ENCODE measurements at places on chromosomes 5 and 9.
A peak's percentile ranks its signal among the peaks of the same experiment; 100 is the strongest.

- no peak for DNase-seq
These were observed 19.6 kb downstream of the ETF1 start for GRCh38 chr5:138523406-138523805.

GRCh38 chr9:132846918-132847515 lies 31.1 kb downstream of the AK8 start:
- no peak for DNase-seq

GRCh38 chr5:134979416-134979815 lies 11.7 kb downstream of the CATSPER3 start:
- no peak for DNase-seq

DNA sequence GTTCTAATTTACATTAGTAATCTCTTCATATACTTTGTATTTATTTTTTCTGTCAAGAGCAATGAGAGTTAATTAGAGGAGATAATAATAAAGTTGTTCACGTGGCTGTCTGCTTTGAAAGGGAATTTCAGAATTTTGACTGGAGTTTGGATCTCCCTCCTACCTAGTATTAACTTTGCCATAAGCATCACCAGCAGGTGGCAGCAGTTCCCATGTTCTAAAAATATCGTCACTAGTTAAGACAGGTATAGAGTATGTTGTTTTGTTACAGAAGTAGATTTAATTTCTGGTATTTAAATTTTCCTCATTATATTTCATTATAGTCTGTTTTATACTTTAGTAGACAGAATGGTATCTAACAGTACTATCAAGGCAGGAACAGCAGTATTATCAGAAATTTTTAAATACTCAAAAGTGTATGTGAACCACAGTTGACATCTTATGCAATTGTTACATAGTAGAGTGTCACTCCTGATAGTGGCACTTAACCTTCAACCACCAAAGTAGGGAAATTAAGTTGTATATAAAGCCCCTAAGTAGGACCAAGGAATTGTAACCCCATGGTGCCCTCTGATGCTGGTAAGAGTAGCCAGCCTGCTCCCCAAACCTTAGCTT lies 20.4 kb downstream of the GNPDA1 start:
- DNase-seq, result peak; percentile 72

DNA sequence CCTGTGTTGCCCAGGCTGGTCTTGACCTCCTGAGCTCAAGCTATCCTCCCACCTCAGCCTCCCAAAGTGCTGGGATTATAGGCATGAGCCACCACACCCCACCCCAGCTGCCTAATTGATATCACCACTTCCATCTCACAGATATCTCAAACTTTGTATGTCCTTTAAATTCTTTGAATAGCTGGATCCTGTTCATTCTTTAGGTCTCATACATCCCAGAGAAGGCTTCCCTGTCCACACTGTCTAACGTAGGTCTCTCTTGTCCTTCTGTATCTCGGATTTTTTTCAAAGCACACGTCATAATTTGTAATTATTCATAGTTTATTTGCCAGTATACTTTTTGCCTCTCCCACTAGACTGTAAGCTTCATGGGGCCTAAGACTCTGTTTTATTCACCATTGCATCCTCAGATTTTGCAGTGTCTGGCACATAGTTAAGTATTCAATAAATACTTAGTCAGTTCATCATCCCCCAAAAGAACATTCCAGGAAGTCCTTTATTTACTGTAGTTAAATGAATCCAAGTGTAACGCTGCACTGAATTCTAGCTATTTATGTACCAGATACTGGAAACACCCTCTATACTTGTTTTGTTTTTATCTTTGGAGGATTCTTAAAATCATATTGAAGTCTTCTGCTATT lies 10.5 kb downstream of the ARSK start:
- DNase-seq, result no peak

- no peak for DNase-seq
These were observed 86.5 kb upstream of the FSTL4 start for GRCh38 chr5:133698646-133699526.

DNA sequence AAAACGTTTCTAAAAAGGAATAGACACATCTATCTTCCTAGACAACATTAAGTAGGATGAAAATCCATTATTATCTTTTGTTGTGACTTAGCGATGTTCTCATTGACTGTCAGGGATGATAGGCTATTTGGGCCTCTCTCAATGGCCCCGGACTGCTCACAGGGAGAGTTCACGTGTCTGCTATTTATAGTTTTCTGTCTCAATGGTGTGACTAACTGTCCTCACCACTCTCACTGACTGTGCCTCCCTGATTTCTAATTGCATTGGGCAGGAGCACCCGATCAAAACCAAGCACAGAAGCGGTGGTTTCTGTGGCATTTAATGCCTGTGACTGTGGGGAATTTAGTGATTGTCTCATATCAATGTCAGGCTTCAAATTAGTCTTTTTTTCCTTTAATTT lies 286.7 kb upstream of the KLF9 start:
- no peak for DNase-seq

DNA sequence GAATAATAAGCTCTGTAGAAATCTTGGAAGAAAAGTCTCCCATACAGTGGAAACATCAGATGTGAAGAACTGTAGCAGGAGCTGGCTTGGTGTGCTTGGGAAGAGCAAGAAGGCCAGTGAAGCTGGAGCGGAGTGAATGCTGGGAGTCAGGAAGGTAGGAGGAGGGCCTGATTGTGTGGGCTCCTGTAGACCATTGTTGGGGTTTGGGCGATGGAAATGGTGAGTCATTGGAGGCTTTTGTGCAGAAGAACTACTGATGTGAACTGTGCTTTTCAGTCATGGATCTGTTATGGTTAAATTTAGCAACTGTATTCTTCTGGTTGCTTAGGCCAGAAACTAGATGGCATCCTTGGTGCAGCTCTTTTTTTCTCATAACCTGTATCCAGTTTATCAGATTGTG lies 2.3 kb downstream of the ICE1 start:
- no peak for DNase-seq

DNA sequence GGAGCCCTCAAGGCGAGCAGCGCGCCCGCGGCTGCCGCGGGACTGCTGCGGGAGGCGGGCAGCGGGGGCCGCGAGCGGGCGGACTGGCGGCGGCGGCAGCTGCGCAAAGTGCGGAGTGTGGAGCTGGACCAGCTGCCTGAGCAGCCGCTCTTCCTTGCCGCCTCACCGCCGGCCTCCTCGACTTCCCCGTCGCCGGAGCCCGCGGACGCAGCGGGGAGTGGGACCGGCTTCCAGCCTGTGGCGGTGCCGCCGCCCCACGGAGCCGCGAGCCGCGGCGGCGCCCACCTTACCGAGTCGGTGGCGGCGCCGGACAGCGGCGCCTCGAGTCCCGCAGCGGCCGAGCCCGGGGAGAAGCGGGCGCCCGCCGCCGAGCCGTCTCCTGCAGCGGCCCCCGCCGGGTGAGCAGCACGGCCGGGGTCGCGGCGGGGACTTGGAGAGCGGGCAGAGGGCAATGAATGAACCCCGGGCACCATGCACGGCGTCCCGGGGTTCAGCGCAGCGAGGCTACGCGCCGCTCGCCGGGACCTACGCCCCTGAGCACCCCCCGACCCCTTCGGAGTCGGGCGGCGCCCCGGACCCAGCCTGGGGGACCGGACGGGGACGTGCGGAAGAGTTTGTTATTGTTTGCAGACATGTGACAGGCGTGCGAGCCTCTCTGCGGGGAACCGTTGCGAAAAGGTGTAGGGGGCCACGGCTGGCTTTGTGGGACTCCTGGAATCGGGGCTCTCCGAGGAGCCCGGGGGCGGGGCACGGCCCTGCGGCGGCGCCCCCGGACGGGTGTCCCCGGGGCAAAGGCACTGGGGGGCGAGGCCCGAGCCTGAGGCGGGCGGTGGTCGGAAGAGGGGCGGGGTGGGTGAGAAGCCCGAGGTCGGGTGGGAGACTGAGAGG lies 553 bp downstream of the MAP3K1 start:
- DNase-seq, result peak; percentile 25

- no peak for DNase-seq
These were observed 34.3 kb upstream of the RPS23 start for GRCh38 chr5:82312373-82312856.

DNA sequence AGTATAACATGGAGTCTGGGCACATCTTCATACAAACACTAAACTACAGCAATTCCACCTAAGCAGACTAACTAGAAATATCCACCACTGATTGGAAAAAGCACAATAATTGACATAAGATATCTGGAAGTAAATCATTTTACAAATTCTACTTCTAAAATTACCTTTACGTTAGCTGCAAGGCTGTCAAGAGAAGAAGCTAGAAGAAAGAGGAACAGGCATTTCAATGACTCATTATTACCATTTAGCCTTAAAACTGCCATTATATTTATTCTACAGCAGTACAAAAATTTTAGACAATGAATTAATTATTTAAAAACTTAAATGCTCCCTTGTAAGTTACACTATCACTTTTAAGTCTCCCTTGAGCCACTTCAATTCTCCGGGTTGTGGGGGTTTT lies 43.4 kb upstream of the PLPP6 start:
- no peak for DNase-seq

- no peak for DNase-seq
These were observed 563.8 kb downstream of the TLE1 start for GRCh38 chr9:81125446-81126092.

DNA sequence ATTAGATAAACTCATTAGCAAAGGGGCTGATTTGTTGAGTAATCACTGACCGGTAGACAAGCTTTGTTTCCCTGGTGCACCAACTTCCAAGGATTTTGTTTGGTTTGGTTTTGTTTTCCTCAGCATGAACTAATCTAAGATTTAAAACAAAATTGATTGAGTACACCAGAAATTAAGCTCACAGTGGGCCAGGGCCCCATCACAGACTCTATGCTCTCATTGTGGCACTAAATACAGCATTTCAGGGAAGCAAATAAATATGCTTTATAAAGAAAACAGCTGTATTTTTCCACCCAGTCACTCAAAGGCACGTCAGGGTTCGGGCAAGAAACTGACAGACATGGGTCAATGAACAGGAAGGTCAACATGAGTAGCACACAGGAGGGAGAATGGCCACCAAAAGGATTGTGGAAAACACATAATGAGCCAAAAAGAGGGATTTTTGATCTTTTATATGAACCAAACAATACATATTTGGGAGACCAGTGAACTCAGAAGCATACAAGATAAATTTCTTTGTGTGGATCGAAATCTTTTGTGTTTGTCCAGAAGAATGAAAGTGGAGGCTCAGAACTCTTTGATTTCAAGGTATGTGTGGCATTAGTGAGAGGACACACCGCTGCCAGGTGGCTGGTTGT lies 8.8 kb downstream of the CFAP77 start:
- DNase-seq, result no peak

DNA sequence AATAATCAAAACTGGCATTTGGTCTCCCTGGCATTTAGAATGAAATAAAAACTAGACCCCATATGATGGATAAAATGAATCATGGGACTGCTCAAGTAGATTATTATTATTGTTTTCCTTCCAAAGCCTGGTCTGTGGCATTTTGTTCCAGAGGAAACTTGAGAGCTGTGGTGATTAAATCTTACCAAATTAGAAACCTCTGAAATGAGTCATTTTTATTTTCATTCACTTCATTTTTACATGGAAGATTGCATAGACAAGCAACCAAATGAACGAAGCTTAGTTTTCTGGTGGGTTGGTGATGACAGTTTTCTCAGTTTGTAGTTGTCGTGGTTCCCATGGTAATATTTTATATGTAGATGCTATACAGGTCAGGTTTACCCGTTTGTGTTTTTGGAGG lies 23.4 kb downstream of the PAM start:
- no peak for DNase-seq

GRCh38 chr5:52997424-52997823 lies 8.3 kb downstream of the ITGA2 start:
- DNase-seq, result no peak

DNA sequence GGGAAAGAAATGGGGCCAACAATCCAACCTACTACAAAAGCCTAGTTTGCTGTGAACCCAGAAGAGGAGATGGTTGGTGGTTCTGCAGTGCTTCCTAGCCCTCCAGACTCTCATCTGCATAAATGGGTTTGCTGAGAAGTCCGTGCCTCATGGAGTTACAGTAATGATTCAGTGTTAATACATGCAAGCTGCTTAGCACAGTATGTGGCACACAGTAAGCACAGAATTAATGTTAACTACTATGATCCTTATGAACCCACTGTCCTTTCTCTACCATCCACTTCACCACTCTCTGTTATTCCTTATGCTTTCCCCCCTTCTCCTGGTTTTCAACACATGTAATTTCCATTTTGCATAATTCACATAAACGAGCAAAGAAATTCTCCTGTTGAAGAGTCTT lies 100.0 kb downstream of the ACTBL2 start:
- no peak for DNase-seq

GRCh38 chr5:134139891-134140469 lies 25.5 kb downstream of the TCF7 start:
- DNase-seq, result no peak

DNA sequence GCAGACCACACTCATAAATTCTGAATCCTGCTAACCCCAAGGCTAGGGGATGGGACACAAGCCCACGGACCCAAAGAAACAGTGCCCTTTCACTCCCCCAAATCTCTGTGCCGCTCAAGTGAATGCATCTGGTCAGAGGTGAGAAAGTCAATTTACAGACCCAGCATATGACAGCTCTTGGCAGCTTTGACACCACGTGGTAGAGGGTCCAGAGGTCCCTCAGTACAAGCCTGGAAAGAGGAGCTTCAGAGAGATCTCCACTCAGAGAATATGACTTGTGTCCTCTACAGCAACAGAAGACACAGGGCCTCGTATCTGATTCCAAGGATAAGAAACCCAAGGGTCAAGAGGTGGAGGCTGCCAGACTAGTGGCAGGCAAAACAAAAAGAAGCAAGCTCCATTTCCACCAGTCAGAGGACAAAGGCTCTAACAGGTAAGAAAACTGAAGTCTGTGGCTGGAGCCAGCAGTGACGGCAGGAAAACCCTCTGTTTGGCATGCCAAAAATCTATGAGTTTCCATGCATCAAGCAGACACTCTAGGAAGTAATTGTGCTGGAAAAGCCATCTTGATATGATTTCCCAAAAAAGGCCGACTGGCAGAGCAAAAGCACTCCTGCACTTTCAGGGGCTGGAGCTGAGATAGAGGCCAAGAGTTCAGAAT lies 138.7 kb downstream of the UGCG start:
- no peak for DNase-seq

GRCh38 chr5:40552981-40553380 lies 126.7 kb upstream of the PTGER4 start:
- DNase-seq, result no peak

DNA sequence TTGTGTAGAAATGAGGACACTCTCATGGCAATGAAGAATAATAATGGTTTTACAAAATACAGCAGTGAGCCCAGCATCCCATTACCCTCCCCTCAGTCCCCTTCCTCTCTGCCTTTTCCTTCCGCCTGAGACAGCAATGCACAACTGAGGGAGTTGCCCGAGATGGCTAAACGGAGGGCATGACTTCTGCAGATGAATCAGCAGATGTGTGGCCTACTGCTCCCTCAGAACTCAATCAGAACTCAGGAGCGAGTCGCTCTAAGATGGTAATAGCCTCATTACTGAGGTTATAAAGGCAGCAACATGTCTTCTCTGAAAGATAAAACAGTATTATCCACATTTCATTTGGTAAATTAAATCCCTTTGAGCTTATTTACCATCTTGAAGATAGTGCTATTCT lies 326.6 kb downstream of the ENC1 start:
- no peak for DNase-seq

DNA sequence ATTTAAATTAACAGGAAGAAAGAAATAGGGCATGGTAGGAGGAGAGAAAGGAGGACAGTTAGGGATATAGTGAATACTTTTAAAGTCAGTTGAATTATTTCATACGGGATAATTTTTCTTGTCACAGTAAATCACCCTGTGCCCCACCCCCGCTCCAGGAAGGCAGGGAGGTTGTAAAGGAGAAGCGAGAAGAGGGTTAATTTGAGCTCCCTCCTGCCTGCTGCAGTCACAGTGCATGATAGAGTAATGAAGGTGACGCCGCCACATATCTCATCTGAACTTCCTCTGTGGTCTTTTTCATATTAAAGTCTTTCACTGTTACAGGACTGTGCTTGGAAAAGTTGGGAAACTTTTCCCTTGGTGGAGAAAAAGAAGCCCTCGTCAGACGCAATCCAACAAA lies 896 bp upstream of the PCSK5 start:
- no peak for DNase-seq
